NCI-H1092 treated with DMSO at 0.1 percent for 48 hours (cell line): ENCODE measurements at places on chromosomes 5 and 9.

DNA sequence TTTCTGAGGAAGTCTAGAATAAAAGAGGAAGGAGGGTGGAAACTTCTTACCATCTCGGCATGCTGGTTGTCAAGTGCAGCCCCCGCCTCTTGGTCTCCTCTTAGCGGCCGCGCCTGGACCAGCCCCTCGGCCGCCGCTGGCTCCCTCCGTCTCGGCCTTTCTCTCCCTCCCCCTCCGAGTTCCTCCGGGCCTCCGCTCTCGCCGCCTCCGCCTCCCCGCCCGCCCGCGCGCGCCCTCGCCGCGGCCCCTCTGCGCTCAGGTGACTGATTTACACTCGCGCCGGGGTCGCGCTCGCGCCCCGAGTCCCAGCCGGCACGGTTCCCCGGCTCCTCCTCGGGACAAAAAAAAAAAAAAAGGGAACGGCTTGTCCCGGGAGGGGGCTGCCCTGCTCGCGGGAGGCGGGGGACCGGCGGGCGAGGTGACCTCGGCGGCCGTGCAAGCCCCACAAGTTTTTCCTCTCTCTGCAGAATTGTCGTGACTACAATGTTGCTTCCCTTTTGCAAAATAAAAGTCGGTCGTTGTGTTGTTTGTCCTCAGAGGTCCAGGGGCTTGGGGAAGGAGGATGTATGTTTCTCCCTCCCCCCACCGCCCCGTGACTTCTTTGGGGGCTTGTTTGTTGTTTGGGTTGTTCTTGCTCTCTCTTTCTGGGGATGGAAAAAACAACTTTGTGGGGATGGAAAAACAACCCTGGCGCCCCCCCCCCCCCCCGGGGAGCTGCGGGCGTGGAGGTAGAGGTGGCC is at the start of gene BNC2:
Gene BNC2, minus strand, starts transcription at position 75 of the 740 bp plus-strand sequence. Its CDS starts 22 bp downstream, at position 53.
- DNase-seq, result no peak

DNA sequence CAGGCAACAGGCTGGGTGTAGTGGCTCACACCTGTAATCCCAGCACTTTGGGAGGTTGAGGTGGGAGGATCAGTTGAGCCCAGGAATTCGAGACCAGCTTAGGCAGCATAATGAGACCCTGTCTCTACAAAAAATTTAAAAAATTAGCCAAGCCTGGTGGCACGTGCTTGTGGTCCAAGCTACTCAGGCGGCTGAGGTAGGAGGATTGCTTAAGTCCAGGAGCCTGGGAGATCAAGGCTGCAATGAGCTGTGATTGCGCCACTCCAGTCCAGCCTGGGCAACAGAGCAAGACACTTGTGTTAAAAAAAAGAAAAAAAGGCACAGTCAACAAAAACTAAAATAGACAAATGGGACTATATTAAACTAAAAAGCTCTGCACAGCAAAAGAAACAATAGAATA is 29.3 kb downstream of the ATP6V0E1 start:
- DNase-seq, result no peak

DNA sequence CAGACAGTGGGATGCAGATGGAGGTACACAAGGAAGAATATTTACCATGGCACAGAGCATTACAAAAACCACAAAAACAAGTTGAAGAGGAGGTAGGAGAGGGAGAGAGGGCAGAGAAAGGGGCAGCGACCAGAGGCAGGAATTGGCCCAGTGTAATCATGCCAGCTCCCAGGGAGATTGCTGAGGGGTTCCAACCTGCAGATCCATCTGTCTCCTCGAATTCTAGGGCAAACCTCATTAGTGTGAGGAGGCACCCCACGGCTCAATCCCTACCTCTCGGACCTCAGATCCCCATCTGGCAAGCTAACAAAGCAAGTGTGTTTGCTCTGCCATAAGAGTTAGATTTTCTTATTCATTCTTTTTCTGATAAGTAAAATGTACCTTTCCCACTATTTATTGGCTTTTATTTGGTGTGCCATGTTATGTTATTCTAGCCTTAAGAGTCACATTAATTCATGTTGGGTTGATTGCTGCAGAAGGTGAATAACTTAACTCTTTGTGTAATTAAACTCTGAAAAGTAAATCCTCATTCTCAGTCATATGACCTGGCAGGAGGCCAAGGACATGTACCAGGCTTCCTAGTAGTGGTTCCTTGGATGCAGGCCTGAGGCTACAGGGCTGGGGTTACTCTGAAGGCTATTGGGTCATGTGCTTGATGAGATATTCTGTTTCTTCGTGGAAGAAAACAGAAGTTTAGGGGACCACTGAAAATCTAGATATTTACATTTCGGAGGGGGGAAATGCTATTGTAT is 315.2 kb upstream of the ATP10B start:
- peak; percentile 66 for DNase-seq

- DNase-seq, result no peak
Measured at GRCh38 chr5:160450164-160450932, 28.7 kb downstream of the PTTG1 start.

GRCh38 chr5:126014676-126015075 is 408.5 kb upstream of the GRAMD2B start:
- DNase-seq, result no peak

DNA sequence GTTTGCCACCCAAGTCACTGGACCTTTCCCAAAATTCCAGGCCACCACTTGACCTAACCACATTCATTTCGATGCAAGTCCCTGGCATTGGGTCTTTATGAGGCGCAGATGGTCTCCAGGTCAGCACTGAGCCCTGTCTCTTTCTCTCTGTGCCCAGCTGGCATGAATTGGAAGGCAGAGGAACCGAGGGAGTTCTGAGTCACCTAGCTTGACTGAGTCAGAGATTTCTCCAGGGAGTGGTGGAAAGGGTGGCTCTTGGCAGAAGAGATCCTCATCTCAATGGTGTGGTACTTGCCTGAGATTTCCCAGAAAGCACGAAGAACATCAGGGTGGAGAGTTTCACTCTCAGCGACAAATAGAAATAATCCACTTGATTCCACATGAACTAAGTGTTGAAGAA is 43.8 kb downstream of the WDR36 start:
- no peak for DNase-seq

DNA sequence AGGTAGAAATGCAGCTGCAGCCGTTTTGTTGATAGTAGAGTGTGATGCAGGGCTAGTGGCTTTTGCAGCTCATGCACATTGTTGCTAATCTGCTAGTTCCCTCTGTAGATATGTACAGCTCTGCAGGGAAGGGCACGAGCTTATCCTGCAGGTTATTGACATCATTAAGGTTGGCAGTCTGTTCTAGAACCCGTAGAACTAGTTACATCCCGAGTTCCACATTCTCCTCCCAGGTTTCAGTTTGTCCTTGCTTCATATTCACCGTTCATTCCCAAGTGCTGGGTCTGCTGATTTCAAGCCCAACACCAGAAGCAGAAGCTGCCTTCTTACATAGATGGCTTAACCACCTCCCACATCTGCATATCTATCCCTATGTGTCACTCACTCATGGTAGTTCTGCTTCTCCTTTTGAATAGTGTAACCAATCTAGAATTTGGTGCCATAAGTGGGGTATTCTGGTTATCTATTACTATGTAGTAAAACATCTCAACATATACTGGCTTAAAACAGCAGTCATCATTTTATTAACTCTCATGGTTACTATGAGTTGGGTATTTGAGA is 38.1 kb downstream of the CRHBP start:
- DNase-seq, result no peak

GRCh38 chr9:78089111-78089510 is 57.5 kb upstream of the GNAQ start:
- DNase-seq, result no peak

DNA sequence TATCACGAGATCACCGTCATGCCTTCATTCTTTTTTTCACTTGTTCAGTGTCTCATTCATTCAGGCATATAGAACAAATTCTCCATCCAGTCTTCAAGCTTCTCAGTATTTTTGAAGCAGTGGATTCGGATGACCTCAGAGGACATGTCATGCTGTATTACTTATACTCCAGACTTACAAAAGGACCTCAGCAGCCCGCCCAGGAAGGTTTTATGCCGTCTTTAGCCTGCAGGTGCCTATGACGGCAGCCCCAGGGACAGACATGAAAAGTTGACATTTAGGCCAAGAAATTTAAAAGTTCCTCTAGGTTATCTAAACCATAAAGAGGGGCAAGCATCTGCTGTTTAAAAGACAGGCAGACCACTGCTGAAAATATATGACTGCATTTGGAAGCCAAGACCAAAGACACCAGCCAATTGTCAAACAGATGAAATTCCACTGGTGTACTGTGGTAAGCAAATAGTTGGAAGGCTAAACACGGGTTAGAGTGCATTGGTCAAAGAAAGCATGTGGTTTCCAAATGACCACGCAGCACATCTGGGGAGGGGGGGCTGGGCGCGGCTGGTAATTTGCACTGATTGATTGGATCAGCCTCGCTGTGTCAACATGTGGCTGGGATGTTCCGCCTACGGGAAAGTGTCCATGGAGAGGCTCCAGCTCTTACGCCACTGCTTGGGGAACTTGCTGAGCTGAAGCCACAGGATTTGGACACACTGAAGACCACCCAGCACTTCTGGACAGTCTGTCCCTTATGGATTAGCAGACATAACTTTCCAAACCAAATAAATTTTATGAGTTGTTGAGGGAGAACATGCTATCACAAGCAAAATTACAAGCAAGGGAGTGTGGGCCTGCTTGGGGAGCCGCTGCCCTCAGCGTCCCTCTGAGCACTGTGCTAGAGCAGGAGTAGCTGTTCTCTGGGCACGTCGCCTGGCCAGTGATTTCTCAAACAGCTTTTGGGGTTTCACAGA is 173.6 kb downstream of the FANCC start:
- no peak for DNase-seq
